ENCODE measurements at places on chromosomes 4 and X. TPM values are rescaled to one million over a fixed set of nuclear protein-coding genes. Genes with fewer than 3 reads are reported as not detected.
A peak's percentile ranks its signal among the peaks of the same experiment; 100 is the strongest.

Gene RENBP
- total RNA-seq: 5.6 TPM

Gene TACR3
- total RNA-seq: 0.09 TPM

Gene ADH7
- not detected for total RNA-seq

Gene SORBS2
- 2.8 TPM for total RNA-seq

Gene ASB12
- total RNA-seq: not detected

Gene POF1B
- not detected for total RNA-seq

Gene CLDN2
- total RNA-seq: not detected

Gene PPEF1
- not detected for total RNA-seq

Gene IL3RA
- 0.09 TPM for total RNA-seq

Gene CFAP299
- 2.1 TPM for total RNA-seq

Gene TENM3
- total RNA-seq: 6.3 TPM

Gene MAGEE2
- total RNA-seq: not detected

Gene OCRL
- total RNA-seq: 11.4 TPM

Gene NPY1R
- 0.09 TPM for total RNA-seq

Gene PAK3
- 0.90 TPM for total RNA-seq

Gene PITX2
- total RNA-seq: 0.18 TPM

Gene ATP7A
- total RNA-seq: 20.0 TPM

Gene LRP2BP
- total RNA-seq: 0.74 TPM

Gene DTHD1
- total RNA-seq: not detected

Gene VSIG4
- total RNA-seq: not detected

Gene ESX1
- not detected for total RNA-seq

GRCh38 chr4:102586644-102587021 lies 85.5 kb downstream of the NFKB1 start:
- no peak for DNase-seq

DNA sequence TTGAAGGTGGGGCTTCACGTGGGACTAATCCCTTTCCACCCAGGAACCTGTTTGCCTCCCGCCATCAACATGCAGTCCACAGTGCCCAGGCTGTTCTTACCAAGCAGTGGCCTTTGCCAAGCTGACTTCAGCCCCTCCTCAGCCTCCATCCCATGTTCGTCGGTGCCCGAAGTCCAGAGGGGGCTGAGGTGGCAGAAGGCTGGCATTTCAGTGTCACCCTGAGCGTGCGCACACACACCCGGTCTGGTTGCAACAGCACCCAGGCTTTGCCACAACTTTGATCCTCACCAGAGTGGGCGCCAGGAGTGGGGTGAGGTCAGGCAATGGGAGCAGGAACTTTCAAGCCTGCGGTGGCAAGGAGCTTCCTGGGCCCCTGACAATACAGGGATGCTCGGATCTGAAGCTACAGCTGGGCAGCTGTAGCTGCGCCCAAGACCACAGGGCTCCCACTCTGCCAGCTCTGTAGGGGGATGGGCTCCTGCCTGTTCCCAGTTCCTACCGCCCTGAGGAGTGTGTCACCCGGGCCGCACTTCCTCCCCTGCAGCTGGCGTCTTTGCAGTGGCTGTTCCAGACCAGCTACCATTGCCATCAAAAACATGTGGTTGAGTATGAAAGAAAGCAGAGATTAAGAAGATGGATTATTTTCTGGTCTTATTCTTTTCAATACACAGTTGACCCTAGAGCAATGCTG lies 428.0 kb downstream of the EPHA5 start:
- DNase-seq: no peak

- no peak for DNase-seq
Measured at GRCh38 chr4:112956484-112956896, 93.0 kb upstream of the ANK2 start.

- DNase-seq: no peak
Measured at GRCh38 chr4:10441512-10441911, 15.7 kb downstream of the ZNF518B start.

- no peak for DNase-seq
Measured at GRCh38 chr4:39718366-39719323, 20.7 kb downstream of the UBE2K start.

DNA sequence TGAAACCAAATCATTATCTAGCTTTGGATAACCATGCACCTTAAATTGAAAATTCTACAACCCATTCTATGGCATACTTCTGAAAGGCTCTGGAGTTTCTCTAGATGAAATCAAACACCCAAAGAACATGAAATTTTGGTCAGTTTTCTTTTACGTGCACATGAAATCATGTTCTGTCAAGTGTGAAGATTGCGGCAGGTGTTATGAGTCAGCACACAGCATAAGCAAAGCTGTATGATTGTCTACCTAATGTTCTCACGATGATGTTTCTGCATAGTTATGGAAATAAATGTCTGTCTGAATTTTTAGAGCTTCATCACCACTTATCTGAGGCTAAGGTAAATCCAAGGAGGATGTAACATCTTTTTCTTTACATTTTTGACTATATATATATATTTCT lies 495.3 kb downstream of the IL1RAPL1 start:
- DNase-seq: no peak

DNA sequence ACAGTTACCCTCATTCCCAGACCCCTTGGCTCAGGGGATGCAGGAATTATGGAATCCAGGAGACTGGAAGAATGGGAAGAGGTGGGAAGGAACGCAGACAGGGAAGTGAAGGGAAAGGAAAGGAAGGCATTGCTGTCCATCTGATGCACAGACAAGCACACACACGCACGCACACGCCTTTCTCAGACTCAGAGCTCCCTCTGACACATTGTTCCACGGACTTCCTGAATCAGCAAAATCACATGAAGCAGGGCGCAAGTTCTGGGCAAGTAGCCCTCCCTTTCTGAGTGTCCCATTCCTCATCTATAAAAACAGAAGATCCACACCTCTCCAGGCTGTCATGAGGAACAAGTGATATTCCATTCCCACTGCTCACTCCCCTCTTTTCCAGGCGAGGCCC lies 13.2 kb downstream of the IQSEC2 start:
- DNase-seq: no peak

- no peak for DNase-seq
Measured at GRCh38 chr4:166459621-166460020, 586.6 kb downstream of the TLL1 start.

DNA sequence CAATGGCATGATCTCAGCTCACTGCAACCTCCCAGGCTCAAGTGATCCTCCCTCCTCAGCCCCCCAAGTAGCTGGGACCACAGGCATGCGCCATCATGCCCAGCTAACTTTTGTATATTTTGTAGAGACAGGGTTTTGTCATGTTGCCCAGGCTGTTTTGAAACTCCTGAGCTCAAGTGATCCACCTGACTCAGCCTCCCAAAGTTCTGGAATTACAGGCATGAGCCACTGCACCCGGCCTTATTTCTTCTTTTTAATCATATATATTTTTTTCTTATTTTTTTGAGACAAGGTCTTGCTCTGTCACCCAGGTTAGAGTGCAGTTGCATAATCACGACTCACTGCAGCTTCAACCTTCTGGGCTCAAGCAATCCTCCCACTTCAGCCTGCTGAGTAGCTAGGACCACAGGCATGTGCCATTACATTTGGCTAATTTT lies 184.0 kb downstream of the TSPAN5 start:
- DNase-seq: peak; percentile 76

- DNase-seq: no peak
Measured at GRCh38 chr4:139665079-139665689, 435 bp upstream of the MGST2 start.

DNA sequence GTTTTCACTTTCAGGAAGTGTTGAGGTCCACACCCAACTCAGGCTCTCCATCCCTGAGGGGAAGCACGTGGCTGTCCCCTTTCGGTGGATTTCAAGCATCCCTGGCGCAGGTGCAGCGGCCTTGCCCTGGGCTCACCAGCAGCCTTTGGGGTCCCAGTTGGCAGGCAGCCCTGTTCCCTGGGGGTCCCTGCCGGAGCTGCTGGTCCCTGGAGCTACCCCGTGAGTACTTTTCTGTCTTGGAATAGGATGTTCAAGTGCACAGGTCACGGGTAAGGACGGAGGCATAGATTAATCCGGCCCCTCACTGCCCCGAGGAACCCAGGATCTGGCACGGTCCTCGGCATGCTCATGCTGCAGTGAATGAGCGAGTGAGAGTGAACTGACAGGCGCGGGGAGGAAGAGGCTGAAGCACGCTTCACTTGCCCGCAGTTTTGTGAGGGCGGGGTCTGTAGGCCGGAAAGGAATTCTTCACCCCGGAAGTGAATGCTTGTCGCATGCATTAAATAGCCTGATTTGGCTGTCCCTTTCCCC lies 117.2 kb upstream of the FAT1 start:
- no peak for DNase-seq

DNA sequence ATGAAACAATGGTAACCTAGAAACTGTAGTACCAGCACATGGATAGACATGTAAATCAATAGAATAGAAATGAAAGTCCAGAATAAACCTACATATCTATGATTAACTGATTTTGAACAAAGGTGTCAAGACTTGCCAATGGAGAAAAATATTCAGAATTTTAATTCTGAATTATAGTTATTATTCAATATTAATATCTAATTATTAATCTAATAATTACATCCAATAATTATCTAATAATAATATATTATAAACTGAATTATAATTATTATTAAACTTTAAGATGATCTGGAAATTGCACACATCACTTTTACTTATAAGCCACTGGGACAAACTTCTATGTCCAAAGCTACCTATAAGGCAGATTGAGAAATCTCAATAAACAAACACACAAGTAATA lies 1365.2 kb upstream of the ADGRL3 start:
- DNase-seq: no peak

DNA sequence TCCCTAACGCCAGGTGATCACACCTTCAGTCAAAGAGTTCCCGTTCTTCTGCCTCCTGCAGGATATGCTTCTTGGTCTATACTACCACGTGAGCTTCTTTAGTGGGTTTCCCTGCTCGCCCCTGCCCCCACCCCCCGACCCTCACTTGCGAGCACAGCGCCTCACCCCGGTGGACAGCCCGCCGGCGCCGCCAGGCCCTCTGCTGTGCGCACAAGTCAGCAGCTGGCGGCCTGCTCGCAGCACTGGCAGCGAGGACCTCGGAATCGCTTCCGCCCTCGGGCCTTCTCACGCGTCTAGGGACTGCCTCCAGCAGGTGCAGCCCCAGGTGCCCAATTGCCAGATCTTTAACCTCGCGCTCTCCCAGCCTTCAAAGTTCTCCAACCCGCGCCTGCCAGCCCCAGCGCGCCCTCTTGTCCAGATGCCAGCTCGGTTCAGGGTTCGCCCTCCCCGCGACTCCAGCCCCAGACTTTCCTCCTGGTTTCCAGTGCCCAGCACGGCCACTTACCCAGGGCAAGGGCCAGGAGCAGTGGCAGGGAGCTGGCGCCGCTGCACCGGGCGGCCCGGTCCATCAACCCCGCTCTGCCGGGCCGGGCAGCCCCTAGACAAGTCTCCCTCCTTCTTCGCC lies 454 bp downstream of the BTC start:
- DNase-seq: peak; percentile 11

- no peak for DNase-seq
Measured at GRCh38 chrX:135556055-135556454, 35.6 kb downstream of the INTS6L start.

DNA sequence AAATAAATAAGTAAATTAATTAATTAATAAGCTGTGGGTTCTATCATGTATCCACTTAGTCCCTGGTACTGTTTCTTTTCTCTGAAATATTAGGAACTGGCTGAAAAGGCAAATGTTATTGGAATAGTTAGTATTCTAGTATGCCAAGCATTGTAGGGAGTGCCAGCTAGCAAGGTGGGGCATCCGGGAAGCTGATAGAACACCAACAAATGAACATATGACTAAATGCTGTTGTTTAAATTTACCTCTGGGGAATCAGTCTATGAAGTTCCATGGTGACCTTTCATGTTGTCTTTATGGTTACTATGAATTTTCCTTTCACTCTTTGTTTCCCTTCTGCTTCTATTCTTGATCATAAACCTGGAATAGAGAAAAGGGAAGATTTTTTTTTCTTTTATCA lies 32.7 kb downstream of the NUDT6 start:
- DNase-seq: no peak

DNA sequence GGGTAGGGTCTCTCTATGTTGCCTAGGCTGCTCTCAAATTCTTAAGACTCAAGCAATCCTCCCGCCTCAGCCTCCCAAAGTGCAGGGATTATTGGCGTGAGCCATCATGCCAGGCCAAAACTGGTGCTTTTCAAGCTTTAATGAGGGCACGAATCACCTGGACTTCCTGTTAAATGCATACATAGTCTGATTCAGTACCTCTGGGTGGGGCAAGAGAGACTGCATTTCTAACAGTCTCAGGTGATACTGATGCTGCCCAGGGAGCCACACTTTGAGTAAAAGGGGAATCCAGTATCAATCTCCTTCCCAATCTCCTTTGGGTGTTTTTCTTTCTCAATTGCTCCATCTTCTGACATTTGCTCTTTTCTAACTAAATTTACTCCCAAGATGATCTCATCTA lies 96.5 kb downstream of the SH3RF1 start:
- DNase-seq: no peak

- DNase-seq: no peak
Measured at GRCh38 chrX:107599450-107599861, 28.9 kb upstream of the PRPS1 start.

- no peak for DNase-seq
Measured at GRCh38 chrX:12349201-12349600, 210.9 kb downstream of the FRMPD4 start.

- DNase-seq: no peak
Measured at GRCh38 chr4:10959586-10959985, 275.0 kb upstream of the CLNK start.

- peak; percentile 58 for DNase-seq
Measured at GRCh38 chr4:173519111-173520101, 10.6 kb downstream of the HAND2 start.

GRCh38 chr4:1628892-1629698 lies 55.0 kb downstream of the FAM53A start:
- DNase-seq: peak; percentile 34

- DNase-seq: no peak
Measured at GRCh38 chr4:69214716-69215115, at the start of gene UGT2B11. TSS of gene UGT2B11 (minus strand) at chr4:69214748. CDS start at chr4:69214722, 26 bp downstream.

DNA sequence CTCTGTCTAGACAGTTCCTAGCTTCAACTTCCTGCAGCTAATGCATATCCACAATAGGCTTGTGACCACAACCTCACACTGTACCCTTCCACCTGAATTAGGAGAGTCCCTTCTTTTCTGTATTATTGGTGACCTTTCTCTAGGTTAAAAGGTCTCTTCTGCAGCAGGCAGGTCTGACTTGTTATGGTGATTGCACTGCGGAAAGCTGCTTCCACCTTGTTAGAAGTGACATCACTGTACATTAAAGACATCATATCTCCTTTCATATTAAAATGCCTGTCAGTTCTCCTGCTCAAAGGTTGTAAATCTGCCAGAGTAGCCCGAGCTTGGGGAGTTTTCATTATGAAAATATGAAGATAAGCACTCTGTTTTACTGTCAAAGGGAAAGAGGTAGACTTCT lies 21.5 kb upstream of the LSM6 start:
- DNase-seq: no peak

DNA sequence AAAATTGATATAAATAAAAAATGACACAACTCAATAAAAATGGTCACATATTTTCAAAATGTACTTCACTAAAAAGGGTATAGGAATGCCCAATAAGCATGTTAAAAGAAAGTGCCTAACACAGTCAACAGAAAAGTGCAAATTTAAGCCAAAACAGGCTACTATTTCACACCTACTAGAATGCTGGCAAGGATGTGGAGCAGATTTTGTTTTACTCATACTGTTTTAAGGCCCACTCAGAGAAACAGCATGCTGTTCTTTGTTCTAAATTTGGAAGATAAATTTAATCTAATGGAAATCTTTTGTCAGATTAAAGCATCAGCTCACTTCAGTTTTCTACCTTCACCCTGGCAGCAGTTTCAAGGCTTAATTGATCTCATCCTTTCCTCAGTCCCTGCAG lies 576.8 kb upstream of the HS3ST1 start:
- DNase-seq: no peak

- DNase-seq: no peak
Measured at GRCh38 chr4:39745920-39746319, 48.0 kb downstream of the UBE2K start.

Data from fibroblast of the aortic adventitia (primary cell).